ENCODE measurements at places on chromosomes 3 and 15.
A peak's percentile ranks its signal among the peaks of the same experiment; 100 is the strongest.

DNA sequence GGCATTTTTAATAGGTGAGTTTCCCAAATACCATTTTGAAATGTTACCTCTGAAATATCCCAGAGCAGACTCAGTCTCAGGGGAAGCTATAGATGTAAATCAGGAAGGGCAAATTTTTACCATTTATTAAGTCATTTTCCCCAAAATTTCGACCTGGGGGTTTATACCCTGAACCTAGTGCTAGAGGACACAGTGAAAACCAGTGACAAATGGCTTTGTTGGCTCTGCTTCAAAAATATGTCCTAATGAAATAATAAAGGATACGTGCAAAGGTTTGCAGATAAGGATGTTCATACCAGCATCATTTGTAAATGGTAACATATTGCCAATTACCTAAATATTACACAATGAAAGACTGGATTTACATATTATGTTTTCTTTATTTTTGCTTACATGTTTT is 546.7 kb upstream of the ADAMTS9 start:
- no peak for DNase-seq

- DNase-seq: peak; percentile 97
Observed at GRCh38 chr15:89101302-89102193, 13.3 kb downstream of the ABHD2 start.

DNA sequence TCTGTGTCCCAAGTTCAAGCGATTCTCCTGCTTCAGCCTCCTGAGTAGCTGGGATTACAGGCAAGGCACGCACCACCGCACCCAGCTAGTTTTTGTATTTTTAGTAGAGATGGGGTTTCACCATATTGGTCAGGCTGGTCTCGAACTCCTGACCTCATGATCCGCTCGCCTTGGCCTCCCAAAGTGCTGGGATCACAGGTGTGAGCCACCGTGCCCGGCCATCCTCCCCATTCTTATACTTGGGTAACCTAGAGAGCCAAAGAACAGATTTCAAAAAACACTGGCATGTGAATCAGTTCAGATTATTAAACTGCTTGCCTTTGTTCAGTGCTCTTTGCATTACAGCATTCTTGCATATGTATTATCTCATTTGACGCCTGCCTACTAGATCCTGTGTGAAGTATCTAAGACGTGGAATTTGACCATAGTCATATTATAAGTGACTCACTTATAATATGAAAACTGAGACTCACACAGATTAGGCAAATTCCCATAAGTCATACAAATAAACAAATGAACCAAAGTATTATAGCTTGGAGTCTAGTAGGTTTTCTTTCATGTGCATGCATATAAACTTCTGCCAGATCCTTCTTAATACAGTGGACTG is 123.5 kb downstream of the UNC13C start:
- DNase-seq: no peak

GRCh38 chr3:15409239-15409638 is 18.1 kb downstream of the METTL6 start:
- DNase-seq: no peak

GRCh38 chr15:27077790-27078189 is 106.8 kb downstream of the GABRG3 start:
- no peak for DNase-seq

GRCh38 chr15:34699968-34700640 is 54.7 kb downstream of the GJD2 start:
- no peak for DNase-seq

GRCh38 chr3:44237665-44238064 is 4.0 kb upstream of the TOPAZ1 start:
- no peak for DNase-seq

GRCh38 chr3:46829699-46830208 is 33.5 kb downstream of the MYL3 start:
- no peak for DNase-seq

GRCh38 chr3:112303764-112304325 is 9.8 kb upstream of the SLC9C1 start:
- DNase-seq: peak; percentile 33

DNA sequence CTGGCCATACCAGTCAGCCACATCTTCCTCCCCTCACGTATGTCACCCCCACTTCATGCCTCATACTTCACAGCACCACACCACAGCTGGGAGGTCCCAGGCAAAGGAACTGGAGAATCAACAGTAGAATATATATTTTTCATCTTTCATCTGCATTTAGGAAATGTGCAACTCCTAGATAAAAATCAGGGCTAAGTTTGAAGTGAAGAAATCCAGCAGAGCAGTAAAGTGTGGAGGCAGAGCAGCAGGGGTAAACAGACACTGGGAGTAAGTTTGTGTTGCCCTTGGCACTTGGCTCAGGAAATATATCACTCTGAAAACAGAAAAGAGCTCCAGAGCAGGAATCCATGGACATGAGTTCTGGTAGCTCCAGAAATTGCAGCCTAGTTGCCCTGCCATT is 2.8 kb upstream of the HERC1 start:
- DNase-seq: peak; percentile 54

GRCh38 chr3:7518456-7518855 is 657.5 kb downstream of the GRM7 start:
- no peak for DNase-seq

- no peak for DNase-seq
Observed at GRCh38 chr3:6088433-6088832, 772.5 kb upstream of the GRM7 start.

DNA sequence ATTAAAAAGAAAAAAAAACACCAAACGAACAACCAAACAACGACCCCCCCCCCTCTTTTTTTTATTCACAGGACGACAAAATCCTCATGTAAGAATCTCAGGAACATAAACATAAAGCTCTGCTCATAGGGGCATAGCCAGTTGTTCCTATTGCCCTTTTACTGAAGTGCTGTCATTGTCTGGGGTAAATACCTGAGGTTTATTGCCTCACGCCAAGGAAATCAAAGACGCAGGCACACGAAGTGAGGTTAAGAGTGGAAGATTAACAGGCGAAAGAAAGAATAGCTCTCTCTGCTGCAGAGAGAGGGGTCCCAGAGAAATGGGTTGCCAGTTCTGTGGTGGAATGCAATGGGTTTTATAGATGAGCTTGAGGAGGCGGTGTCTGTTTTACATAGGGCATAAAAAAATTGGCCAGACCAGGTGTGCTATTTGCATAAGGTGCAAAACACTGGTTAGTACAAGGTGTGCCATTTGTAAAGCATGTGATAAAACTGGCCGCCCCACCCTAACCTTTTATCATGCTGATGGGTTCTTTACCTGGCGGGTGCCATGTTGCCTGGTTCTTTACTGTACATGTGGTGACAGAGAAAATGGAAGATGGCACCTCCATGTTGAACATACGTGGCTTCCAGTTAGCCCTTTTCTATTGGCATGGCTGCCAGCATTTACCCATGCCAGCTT is 257.6 kb upstream of the ZPLD1 start:
- DNase-seq: no peak

- no peak for DNase-seq
Observed at GRCh38 chr3:193851941-193852674, 259.1 kb downstream of the OPA1 start.

DNA sequence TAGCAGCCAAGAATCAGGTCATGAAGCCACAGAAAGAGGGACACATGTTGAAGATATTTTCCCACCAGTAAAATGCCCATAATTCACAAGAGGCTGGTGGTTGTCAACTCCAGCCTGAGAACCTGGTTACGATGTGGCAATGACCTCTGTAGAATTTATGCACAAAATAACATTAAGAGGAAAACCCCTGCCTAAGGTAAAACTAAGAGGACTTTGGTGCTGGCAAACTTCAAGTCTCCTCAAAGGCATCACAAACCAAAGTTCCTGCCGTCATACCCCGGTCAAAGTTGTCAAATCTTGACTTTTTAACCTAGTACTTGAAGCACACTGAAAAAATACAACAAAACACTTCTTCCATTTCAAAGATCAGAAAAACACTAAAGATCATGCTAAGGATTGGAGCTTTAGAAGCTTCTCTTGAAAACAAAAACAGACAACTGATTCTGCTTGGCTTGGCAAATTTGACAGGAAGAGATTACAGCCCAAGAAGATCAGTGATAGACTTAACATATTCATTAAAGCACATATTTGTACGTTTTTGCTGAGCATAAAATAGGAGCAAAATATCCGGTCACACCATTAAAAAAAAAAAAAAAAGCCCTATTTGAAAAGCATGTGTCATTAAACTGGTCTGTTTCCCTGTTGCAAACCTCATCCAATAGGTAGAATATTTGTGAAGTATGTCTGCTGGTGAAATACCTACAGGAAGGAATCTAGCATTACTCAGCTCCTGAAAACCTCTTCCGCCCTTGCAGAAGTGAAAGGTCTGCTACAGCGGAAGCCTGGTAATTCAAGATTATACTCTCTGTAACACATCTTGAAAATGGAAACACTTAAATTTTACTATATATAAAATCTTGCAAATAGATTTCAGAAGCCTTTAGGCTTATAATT is 22.8 kb downstream of the EIF4E3 start:
- DNase-seq: no peak

DNA sequence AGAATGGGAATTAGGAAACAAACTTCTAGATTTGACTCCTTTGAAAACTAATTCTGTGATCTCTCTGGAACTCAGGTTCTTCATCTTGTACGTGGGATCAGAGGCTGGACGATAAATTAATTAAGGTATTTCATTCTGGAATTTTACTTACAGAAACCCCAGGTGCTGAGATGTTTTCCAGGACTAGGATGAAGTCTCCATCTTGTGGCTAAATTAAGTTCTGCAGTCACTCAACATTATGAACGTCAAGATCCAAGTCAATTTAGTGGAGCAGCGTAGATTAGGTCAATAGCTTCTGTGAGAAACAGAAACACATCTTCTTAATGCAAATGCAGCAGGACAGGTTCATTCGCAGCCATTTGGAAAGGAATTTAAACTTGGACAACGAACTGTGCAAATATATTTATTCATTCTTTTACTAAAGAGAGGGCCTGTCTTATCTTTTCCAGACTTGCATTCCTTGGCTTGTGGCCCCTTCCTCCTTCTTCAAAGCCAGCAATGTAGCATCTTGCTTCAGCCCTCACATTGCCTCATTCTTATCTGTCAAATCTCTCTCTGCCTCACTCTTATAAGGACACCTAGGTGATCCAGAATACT is 26.7 kb upstream of the TMC3 start:
- DNase-seq: peak; percentile 52

- peak; percentile 46 for DNase-seq
Observed at GRCh38 chr3:108486941-108487340, 23.5 kb downstream of the MYH15 start.

DNA sequence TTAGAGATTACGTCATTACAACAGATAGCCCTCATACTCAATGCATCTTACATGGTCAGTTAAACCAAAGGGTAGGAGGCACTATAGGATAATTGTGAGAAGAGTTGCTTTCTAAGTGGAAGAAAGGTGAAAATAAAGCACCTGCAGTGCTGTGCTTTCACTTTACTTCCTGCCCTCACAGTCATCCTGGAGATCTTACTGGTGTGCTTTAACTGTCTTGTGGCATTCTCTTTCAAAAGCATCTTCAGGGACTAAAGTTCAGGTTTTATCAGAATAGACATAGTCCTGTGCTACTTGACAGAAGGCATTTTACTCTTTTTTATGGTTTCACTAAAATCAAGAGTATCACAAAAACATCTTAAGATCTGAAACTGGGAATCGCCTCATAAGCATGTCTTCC is 286.6 kb downstream of the ZBTB20 start:
- no peak for DNase-seq

- no peak for DNase-seq
Observed at GRCh38 chr15:67022587-67023105, 42.8 kb upstream of the SMAD3 start.

DNA sequence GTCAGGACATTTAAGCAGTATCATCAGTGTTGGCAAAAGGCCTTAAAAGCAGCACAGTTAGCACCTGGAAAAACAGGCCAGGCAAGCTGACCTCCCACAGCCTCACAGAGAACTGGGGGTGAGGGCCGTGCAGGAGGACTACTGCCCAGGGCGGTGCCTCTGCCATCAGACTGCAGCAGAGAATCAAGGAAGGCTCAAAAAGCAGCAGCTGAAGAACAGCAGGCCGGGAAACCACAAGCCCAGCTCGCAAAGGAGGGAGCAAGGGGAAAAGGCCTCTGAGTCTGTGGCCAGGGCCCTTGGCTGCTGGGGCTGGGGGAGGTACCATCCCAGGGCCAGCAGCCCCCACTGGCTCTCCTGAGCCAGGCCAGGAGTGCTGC is 84.2 kb downstream of the SEC22A start:
- no peak for DNase-seq

DNA sequence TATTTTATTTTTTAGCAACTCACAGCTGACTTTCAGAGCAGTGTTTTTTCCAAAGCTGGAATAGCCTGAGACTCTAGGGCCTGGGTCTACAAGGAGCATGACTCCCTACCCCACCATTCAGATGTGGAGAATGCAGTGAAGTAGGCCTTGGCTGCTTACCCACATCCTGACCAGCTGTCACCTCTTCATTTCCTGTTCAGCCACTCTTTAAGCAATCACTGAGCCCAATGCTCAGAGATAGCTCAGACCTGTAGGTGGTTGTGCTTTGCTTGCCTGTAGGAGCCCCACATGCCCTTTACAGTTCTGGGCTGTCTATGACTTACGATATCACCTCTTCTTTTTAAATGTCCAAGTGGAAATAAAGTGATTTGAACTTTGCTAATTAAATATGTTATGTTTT is 148.1 kb downstream of the NEK11 start:
- peak; percentile 31 for DNase-seq

DNA sequence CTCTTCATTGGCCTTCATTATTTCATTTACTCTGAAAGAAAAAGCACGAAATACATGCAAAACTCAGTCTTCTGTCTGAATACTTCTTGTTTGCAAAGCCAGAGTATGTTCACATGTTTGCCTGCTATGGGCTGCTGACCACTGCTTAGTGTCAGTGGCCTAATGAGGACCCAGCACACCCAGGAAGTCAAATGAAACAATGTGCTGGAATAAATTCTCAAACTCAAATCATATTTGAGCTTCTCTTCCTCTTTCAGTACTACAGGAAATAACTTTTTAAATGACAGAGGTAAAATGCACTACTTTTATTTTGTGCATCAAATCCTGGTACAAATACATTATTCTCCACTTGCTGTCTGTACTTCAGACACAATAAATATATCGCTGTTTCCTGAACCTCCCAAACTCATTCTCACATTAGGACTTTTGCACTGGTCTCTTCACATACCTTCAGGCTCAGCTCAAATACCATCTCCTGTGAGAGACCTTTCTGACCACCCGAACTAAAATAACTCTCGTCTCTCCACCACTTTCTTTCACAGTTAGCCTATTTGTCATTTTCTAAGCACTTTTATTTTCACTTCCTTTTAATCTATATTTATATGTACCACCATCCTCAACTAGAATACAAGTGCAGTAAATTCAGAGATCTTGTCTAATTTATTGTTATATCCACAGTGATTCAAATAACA is 176.8 kb downstream of the TUSC7 start:
- DNase-seq: no peak

GRCh38 chr3:32816439-32817256 is 1.1 kb upstream of the TRIM71 start:
- peak; percentile 22 for DNase-seq

GRCh38 chr15:67839499-67839928 is 331 bp downstream of the RNU6-1 start:
- DNase-seq: peak; percentile 64

Data from EH (cell line).